ENCODE measurements at places on chromosomes 5 and 9.

DNA sequence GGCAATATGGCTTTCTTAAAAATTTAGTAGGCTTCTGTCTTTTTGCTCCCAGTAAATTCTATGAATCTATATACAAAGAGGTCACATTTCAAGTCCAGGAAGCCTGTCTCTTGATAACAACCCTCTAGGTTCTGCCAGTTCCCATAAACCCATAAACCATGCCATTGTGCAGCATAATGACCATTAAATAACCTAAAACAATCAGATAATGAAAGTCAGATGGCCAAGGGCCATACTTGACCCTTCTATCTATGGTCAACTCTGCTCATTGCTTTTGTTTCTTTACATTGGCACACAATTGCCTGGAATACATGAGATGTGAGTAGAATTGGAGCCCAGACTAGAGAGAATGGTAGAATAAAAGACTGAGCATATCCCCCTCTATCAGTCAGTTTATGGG lies 305.4 kb upstream of the KIF2A start:
- DNase-seq = no peak

DNA sequence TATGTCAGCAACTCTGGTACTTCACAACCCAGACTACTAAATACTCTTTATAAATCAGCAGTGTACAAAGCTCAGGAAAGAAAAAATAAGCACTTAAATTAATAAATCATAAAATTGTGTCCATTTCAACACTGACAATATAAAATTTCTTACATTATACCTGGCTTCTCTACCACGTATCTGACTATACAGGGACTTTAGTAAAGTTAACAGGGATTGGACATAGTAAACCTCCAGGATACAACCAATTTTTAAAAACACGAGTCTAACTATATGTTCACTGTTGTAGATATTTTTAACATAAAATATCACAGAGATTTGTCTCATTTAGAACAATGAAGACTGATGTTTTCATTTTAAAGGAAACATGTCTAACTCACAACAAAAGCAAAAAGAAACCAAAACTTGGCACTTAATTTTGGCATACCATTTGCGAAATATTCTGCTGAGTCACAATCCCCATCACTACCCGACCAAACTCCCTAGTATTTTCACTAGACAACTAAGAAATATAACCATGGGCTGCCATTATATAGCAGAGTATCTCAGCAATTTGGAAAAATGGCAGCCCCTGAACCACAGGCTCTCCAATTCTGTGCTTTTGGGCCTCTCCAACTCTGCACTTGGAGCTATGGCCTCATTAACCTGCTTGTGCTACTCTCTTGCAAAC lies 14.4 kb downstream of the FAM169A start:
- no peak for DNase-seq

- DNase-seq = no peak
These were observed 94.8 kb downstream of the AOPEP start for GRCh38 chr9:94821098-94821887.

DNA sequence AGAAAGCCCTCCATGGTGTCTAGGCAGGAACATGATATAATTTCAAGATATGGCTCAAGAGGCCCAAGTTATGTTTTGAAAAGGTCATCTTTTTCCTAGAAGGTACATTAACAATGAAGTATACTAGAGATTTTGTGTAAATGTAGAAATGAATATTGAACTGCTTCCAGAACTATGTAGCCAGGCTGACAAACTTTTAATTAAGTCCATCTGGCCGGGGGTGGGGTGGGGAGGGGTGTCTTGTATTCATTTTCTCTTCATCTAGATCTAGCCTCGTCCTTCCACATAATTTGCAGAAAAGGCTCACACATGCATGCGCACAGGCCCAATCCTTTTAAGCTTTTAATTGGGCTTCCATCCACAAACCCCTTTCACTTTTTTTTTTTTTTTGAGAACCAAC lies 323.3 kb downstream of the ARL15 start:
- DNase-seq = no peak

GRCh38 chr5:42620579-42621216 lies 135.9 kb upstream of the CCDC152 start:
- no peak for DNase-seq

- DNase-seq = no peak
These were observed 51.0 kb downstream of the FKTN start for GRCh38 chr9:105608721-105609598.

DNA sequence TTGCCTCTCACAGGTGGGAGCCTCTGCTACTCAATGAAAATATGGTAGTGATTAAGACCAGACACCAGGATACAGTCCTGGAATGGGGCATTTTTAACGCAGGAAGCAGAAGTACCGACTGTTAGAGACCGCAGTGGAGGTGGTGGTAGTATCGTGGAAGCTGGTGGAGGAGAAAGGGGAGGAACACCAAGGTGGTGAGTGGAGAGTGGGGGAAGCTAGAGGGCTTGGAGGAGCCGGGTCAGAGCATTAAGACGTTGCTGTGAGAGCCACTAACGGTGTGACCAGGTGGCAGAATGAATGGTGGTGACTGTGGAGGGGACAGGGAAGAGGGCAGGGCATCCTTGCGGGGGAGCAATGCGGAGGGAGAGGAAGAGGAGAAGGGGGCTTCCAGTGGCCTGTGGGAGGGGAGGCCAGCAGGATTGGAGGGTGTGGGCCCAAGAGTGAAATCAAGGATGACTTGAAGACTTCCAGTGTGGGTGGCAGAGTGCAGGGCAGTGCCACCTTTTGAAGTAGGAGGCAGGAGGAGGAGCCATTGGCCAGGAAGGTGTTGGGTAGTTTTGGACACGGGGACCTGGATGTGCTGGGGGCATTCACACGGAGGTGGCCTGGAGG lies 1.6 kb upstream of the UBAC1 start:
- DNase-seq = no peak

GRCh38 chr5:107342371-107342770 lies 328.4 kb downstream of the EFNA5 start:
- DNase-seq = no peak

- no peak for DNase-seq
These were observed 21.1 kb downstream of the ZDHHC11B start for GRCh38 chr5:763397-763796.

- no peak for DNase-seq
These were observed 7.5 kb upstream of the GPX3 start for GRCh38 chr5:151012862-151013261.

DNA sequence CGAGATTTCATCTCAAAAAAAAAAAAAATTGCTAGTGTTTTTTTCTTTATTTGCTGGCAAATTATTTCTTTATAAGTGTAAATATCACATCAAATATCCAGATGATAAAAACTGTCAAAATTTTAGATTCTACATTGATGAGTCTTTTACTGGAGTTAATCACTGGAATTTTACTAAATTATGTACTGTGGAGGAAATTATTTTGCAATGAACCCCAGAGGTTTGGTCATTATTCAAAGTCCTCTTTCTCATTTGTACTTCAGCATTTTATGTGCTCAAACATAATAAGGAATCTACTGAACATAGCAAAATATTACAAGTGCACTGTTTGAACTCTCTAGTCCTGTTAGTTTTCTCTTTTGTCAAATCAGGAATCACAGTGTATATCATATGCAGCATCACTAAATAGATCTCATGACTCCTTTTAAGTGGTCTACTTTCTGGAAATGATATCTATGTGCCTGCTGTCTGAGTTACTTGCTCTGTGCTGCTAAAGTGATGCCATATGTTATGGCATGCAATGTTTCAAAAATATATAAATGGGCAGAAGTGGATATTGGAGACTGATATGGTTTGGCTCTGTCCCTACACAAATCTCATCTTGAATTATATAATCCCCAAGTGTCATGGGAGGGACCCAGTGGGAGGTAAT lies 18.0 kb downstream of the OTULINL start:
- no peak for DNase-seq

DNA sequence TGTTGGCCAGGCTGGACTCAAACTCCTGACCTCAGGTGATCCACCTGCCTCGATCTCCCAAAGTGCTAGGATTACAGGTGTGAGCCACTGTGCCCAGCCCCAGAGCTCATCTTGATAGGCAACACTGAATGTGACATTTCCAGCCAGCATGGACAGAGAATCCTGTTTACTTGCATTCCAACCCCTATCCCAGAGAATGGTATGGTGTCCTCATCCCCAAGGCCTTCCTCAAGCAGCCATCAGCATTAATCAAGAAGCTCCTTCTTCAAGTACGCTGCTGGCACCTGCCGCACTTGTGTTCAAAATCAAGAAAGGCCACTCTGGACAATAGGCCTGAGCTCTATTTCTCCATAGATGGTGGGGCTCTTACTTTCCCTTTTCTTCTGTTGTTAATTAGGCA lies 40.2 kb downstream of the STARD4 start:
- no peak for DNase-seq

- DNase-seq = no peak
These were observed 419.4 kb downstream of the RAB3C start for GRCh38 chr5:59002162-59002825.

DNA sequence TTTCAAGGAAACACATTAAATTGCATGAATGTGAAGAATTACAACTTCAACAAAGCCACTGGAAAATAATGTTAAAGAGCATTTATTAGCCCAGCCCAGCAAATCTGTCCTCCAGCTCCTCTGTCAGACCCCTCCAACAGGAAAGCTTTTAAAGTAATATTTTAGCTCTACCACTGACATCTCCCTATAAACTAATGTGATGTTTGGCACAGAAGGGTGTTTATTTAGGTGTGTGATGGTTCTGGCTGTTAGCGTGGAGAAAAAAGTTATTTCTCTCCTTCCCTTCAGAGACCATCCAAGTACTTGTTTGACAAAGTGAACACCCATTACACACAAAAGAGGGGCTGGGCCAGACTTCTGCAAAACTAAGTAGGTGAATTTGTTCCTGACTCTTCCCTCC lies 111.9 kb upstream of the TARS1 start:
- peak; percentile 41 for DNase-seq

- DNase-seq = no peak
These were observed 23.9 kb downstream of the RNF130 start for GRCh38 chr5:180047667-180048066.

DNA sequence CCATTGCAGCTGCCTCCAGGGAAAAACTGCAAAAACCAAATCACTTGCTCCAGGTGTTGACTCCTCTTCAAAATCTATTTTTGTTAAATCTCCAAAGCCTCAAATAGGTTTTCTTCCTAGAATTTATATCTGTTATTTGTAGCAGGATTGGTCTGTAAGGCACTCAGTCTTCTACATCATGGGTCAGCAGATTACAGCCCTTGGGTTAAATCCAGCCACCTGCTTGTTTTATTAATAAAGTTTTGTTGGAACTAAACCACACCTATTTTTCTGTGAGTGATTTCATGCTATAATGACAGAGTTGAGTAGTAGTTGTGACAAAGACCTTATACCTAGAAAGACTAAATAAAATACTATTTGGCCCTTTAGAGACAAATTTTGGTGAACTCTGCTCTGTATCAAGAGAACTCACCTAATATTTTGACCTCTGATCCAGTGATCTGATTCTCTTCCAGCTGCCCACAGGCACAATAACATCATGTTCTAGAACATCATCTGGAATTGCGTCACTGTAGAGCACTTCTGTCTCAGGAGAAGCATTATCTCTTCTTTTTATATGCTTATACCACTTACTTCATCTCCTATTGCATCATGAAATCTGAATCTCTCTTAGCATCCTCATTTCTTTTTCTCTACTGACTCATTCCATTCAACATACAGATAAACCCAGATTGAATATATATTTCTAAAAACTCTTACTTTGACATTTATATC lies 130.1 kb downstream of the RPS23 start:
- DNase-seq = no peak

GRCh38 chr9:78292716-78293497 lies 4.0 kb upstream of the PSAT1 start:
- no peak for DNase-seq

DNA sequence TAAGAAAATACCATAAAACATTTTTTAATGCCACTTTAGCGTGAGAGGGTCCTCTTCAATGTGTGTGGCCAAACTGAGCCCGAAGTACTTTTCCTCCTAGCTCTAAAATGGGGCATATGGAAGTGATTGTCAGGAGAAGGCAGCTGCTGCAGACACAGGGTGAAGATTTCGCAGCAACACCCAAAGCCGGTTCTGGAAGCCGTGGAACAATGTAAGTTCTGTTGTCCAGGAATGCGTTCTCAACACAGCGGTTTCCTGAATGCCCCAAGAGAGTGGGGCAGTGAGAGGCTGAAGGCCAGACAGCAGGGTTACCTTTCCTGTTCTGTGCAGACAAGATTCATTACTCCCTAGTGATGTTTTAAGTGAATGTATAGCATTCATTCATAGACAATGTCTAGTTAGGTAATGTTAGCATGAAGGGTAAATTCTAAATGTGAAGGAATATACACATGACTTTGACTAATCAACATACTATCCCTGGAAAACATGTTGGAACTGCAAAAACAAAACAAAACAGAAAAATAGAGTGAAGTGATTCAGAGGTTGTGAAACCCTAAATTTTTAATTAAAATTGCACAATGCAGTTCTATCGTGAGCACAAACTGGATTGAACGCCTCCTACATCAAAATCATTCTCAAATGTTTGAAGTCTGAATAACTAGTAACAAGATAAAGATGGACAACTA lies 197.0 kb upstream of the SEMA6A start:
- peak; percentile 50 for DNase-seq

DNA sequence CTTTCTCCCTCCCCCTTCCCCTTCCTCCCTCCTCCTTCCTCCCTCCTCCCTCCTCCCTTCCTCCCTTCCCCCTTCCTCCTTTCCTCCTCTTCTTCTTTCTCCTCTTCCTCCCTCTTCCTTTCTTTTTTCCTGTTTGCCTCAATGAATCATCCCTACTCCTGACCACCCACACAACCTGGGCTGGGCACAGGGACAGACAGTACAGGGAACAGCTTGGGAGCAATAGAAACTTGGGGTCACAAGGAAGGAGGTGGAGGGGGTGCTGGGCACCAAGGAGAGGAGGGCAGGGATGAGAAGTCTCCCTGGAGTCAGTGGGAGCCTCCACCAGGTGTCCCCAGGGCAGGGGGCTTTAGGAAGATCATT lies 5.0 kb downstream of the TTC16 start:
- DNase-seq = no peak

- DNase-seq = no peak
These were observed 57.0 kb downstream of the C9orf153 start for GRCh38 chr9:86202338-86202882.

- DNase-seq = no peak
These were observed 160.9 kb downstream of the GIN1 start for GRCh38 chr5:102959055-102959454.
